ENCODE measurements at places on chromosomes 11 and 22. TPM values are rescaled to one million over a fixed set of nuclear protein-coding genes. Genes with fewer than 3 reads are reported as not detected.
A peak's percentile ranks its signal among the peaks of the same experiment; 100 is the strongest.

MYEOV gene
- not detected for total RNA-seq

FOLR1 gene
- total RNA-seq = 9.6 TPM

GRCh38 chr22:41181349-41182241, 23.5 kb upstream of the L3MBTL2 start:
- H3K36me3 ChIP-seq = peaks cover 10% of the 10 kb centered on the region
- H3K4me3 ChIP-seq = no peak overlapping the region
- DNase-seq = no peak
- peak overlapping the region; percentile 21 for H3K27ac ChIP-seq
- no peaks in the 10 kb centered on the region for H3K27me3 ChIP-seq
- H3K4me1 ChIP-seq = no peaks in the 10 kb centered on the region

DNA sequence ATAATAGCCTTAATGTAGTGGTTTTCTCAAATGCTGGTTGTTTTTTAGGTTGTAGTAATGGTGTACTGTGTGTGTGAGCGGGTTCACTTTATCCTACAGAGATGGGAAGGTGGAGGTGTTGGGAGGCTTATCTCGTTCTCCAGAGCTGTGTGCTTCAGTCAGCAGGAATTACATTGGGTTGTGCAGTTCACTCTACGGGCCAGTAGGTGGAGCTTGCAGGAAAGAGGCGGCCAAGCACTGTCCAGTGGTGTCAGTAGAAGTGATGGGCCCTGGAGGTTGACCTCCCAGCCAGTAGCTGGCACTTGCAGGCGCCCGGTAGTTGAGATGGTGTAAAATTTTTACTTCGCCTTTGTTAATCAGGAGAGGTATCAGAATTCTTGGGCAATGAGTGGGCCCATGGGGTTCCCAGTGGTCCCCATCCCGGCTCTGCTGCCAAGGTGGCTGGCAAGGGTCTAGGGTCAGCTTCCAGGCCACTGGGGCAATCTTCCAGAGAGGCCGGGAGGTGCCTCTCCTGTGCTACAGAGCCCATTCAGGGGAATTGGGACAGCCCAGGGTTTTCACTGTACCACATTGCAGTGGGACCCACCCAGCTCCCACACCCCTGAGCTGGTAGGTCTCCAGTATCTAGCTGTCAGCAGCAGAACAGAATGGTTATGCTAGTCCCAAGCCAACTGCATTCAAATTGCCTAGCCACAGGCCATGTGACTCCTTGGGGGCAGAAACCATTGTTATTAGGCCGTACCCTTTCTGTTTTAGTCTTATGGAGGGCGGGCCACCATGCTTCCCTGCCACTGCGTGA, 43.9 kb downstream of the BIRC2 start:
- no peak overlapping the region for H3K4me3 ChIP-seq
- no peak overlapping the region for H3K27ac ChIP-seq
- H3K27me3 ChIP-seq = no peaks in the 10 kb centered on the region
- DNase-seq = peak; percentile 79

- H3K4me3 ChIP-seq = no peak overlapping the region
- H3K27me3 ChIP-seq = no peaks in the 10 kb centered on the region
- H3K4me1 ChIP-seq = no peaks in the 10 kb centered on the region
- no peaks in the 10 kb centered on the region for H3K36me3 ChIP-seq
- H3K27ac ChIP-seq = no peak overlapping the region
These were observed 40.5 kb downstream of the NAT10 start for GRCh38 chr11:34145847-34146381.
